ENCODE measurements at places on chromosomes 12 and 14.

DNA sequence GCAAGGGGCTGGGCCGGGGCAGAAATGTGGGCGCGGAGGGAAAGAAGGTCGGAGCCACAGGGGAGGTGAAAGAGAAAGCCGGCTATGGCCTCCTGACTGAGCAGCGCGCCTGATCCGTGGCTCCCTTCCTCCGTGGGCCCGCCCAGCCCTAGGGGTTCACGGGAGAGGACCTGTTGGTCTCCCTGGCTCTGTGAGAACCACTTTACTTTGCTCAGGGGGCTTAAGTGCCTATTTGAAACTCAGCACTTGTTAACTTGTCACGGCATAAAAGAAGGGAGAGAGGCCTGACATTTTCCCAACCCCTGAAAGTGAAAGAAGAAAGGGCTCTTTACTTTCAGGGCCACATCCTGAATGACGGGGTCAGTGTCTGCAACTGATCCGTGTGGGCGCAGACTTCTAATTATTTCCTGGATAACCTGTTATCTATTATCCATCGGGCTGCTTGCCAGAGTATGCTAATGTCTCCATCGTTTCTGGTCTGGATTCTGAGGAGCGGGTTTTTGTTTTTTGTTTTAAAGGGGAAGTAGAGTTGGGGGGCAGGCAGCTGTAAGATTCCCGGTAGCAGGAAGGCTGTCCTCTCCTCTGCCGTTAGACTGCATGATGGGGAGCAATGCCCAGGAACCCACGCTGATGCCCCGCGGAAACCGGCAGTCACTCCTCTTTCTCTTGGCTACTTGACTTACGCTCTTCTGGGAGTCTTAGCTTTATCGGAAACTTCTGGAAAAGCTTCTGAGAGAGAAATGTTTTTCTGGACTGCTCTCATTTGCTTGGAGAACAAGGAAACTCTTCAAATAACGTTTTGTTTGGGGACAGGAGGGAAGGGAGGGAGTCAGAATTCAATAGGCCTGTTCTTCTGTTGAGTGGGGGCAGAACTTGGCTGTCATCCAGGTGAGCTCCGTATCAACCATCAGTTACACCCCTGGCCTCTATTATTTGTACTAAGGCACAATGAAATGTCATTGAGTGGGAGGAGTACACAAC lies 127.7 kb upstream of the MAX start:
- DNase-seq, result no peak

- DNase-seq, result peak; percentile 51
Observed at GRCh38 chr12:113310489-113310888, 24.4 kb downstream of the SLC8B1 start.

- DNase-seq, result no peak
Observed at GRCh38 chr12:122845865-122846621, 10.8 kb downstream of the HIP1R start.

DNA sequence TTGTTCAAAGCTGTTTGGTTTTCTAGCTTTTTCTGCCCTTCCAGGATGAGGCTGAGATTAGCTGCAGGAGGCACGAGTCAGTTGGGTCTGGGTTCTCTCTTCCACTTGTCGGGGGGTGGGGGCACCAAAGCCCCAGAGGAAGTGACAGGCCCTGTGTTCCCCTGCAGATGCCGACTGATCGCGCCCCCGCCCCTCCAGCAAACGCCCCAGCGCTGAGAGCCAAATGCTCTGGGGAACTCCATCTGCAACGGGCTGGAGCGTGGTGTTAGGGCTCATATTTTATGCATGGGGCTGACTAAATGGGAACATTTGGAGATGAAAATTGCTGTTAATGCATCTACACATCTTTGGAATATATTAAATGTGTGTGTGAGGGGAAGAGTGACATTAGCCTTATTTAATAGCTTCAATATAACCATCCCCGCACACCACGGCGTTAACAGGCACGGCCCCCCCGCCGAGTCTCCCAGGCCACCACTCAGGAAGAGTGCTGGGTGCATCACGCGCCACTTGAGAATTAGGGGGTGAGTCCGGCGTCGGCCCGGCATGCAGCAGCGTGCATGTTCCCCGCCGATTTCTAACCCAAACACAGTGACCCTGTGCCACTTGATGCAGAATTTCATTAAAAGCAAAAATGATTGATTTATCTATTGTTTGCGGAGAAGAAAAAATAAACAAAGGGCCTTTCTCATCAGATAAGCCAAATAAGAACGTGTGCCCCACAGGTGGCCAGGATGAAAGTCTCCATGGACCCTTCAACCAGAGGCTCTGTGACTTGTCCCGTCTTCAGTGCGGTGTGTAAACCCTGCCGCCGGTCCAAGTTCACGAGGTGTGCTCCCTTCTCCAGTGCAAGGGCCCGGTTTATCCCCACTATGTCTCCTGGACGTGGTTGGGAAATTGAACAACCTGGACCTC lies 165.0 kb upstream of the RTL1 start:
- DNase-seq, result no peak

- DNase-seq, result no peak
Observed at GRCh38 chr12:53343969-53344368, 7.8 kb upstream of the SP7 start.

DNA sequence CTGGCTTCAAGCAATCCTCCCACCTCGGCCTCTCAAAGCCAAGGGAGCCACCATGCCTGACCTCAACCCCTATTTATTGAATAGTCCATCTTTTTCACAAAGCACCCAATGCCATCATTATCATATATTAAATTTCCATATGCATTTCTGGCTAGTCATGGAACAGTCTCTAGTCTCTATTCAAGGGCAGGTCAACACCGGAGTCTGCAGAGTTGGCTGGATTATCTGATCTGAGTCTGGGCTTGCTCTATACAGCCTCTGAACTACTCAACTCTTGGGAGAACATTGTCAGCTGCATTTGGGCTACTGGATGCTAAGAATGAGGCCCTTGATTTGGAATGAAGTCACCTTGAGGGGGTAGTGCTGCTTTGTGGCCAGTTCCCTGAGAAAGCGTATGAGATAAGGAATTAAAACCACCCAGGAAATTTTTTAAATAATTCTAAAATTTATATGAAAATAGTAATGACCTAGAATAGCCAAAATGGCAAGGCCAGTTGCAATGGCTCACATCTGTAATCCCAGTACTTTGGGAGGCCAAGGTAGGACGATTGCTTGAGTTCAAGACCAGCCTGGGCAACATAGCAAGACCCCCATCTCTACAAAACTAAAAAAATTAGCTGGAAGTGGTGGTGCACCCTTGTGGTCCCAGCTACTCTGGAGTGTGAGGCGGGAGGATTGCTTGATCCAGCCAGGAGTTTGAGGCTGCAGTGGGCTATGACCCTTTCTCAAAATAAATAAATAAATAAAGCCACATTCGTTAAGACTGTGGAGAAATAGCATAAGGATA lies 6.9 kb upstream of the NAA25 start:
- no peak for DNase-seq

- DNase-seq, result no peak
Observed at GRCh38 chr14:37551119-37551518, 43.9 kb downstream of the FOXA1 start.

GRCh38 chr14:98368221-98368620 lies 903.8 kb downstream of the BCL11B start:
- no peak for DNase-seq

- DNase-seq, result no peak
Observed at GRCh38 chr12:79266343-79267144, 402.0 kb downstream of the SYT1 start.

- no peak for DNase-seq
Observed at GRCh38 chr14:90548455-90548854, 151.6 kb downstream of the CALM1 start.

GRCh38 chr14:80575763-80576162 lies 364.5 kb upstream of the DIO2 start:
- DNase-seq, result no peak

GRCh38 chr14:89452281-89452680 lies 35.2 kb upstream of the FOXN3 start:
- DNase-seq, result no peak

GRCh38 chr12:28954333-28954732 lies 194.7 kb upstream of the FAR2 start:
- DNase-seq, result no peak

DNA sequence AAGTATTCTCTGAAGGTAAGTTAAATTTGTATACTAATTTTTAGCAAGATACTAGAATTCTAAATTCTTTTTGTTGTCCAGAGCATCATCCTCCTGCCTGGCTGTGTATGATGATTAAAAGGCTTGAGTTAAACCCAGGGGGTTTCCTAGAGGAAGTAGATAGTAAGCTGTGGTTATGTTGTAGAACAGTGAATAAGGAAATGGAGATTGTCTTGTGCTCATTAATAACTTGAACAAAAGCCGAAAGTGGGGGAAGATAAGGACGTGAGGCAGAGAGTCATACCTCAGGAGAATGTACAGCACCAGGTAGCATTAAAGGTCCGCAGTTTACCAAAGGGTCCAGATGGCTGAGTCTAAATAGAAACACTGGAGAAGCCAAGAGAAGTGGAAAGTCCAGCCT lies 42.0 kb downstream of the CKB start:
- DNase-seq, result peak; percentile 80

- DNase-seq, result peak; percentile 97
Observed at GRCh38 chr14:77593501-77593961, 22.9 kb downstream of the SPTLC2 start.

GRCh38 chr12:80498059-80498728 lies 54.2 kb downstream of the PTPRQ start:
- DNase-seq, result no peak

- no peak for DNase-seq
Observed at GRCh38 chr12:80313209-80313608, 130.8 kb upstream of the PTPRQ start.

GRCh38 chr12:53211476-53212381 lies 4.7 kb upstream of the ITGB7 start:
- DNase-seq, result peak; percentile 39

GRCh38 chr12:29350080-29350479 lies 30.9 kb downstream of the ERGIC2 start:
- DNase-seq, result no peak

DNA sequence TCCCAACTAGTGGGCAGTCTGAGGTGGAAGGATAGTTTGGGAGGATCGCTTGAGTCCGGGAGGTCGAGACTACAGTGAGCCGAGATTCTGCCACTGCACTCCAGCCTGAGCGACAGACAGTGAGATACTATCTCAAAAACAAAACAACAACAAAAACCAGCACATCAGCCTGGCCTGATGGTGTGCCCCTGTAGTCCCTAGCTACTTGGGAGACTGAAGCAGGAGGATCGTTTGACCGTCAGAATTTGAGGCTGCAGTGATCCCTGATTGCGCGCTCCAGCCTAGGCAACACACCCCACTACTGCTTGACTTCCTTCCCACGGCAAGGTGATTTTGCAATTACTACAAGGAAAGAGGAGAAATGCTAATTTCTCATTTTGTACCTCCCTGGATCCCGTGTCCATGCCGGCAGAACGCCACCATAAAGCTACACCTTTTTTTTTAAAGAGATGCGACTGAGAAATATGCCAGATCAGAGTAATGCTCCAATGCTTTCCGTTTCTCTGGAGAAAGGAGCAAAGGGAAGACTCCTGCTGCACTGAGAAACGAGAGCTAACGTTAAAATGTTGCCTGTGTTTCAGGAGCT lies 672 bp upstream of the SCFD1 start:
- peak; percentile 49 for DNase-seq

DNA sequence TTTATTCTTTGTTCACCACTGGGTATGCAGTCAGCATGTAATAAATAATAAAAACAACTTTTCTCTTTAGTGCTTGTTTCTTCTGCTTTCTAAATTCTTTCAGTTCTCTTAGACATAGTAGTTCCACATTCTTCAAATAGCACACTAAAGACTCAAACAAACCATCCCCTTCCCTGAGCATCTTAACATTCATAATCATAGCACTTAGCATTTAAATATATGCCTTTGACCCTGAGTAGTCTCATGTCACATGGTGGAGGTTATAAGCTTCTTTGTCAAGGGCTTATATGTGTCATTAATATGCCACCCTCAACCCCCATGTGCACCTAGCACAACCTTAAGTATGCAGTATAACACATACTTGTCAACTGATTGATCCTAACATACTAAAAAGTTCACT lies 212.7 kb downstream of the PHLDA1 start:
- DNase-seq, result no peak

DNA sequence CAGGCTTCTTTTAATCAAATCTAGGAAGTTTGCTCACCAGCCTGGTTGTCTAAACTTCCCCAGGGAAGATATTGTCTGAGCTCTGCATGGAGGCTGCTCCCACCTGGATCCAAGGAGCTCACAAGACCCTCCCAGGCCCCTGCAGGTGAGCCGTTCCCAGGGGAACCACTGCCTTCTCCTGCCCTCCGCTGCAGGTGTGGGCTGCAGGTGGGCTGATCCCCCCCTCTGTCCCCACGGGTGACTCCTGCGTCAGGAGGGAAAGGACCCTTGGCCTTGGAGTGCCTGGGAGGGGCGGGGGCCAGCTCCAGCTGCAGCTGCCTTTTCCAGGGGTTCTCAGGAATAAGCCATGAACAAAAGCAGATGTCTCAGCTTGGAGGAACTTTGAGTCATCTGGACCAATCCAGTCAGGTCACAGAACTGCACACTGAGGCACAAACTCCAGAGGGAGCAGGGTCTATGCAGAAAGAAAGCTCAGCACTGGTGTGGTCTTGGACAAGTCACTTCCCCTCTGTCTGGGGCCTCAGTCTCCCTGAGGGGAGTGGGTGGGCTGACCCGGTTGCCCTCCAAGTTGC lies 246.6 kb upstream of the RTL1 start:
- DNase-seq, result no peak

DNA sequence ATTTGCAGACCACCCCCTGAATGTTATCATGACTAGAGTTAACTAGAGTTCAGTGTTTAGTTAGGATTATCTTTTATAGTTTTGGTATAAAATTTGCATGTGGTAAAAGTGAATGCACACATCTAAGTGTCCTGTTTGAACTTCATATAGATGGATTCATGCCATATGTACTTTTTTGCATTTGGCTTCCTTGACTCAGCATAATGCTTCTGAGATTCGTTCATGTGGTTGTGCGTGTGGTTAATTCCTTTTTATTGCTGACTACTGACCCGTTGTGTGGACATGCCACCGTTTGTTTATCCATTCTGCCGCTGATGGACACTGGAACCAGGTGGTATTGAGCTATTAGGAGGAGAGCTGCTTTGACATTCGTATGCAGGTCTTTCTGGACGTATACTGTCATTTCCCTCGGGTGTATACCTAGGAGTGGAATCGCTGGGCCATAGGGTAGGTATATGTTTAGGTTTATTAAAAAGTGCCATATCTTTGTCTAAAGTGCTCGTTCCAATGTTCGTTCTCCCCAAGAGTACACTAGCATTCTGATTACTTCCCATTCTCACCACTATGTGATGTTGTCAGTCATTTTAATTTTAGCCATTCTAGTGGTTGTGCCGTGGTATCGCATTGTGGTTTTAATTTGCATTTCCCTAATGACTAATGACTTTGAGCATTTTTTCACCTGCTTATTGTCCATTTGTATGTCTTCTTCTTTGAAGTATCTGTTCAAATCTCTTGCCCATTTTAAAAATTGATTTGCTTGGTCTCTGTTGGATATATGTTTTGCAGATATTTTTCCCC lies 37.7 kb downstream of the RIN3 start:
- peak; percentile 56 for DNase-seq
